ENCODE measurements at places on chromosomes 5 and 9. TPM values are rescaled to one million over a fixed set of nuclear protein-coding genes. Genes with fewer than 3 reads are reported as not detected.
A peak's percentile ranks its signal among the peaks of the same experiment; 100 is the strongest.

DNA sequence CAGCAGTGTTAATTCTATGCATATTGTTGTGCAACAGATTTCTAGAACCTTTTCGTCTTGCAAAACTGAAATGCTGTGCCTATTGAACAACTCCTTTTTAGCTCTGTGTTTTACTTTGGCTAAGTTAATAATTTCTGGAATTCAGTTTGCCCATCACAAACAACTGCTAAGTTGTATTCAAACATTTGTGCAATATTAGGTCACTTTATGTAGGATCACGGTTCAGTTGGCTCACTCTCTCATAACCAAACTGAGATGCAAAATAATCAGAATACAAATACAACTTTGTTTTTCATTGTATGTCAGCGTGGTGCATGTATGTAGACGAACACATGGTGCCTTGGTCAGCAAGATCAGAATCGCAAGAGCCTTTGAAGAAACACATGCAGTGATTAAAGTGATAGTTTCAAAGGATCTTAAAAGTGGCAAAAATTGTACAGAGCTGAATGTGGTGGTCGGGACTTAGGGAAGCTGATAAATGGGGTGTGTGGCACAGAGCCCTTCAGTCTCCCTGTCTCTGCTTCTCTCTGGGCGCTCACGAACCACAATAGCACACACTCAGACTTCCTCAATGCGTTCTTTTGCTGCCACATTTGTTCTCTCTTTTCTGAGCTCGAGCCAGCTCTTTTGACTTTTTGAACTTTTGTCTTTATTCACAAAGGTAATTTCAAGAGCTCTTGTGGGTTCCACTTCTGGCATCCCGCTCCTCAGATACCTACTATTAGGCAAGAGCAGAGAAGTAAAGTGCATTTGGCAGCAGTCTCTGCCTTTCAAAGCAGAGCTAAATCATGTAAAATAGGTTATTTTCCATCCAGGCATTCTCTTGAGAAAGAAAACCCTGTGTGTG is 112.4 kb upstream of the CTSL start:
- DNase-seq: no peak

GRCh38 chr9:99055384-99055783 is 49.5 kb upstream of the TGFBR1 start:
- DNase-seq: no peak

The TUSC1 gene
- 16.4 TPM for total RNA-seq

GRCh38 chr9:4148751-4149150 is 151.1 kb downstream of the GLIS3 start:
- no peak for DNase-seq

- no peak for DNase-seq
These were observed 36.0 kb downstream of the DOCK8 start for GRCh38 chr9:250625-251024.

DNA sequence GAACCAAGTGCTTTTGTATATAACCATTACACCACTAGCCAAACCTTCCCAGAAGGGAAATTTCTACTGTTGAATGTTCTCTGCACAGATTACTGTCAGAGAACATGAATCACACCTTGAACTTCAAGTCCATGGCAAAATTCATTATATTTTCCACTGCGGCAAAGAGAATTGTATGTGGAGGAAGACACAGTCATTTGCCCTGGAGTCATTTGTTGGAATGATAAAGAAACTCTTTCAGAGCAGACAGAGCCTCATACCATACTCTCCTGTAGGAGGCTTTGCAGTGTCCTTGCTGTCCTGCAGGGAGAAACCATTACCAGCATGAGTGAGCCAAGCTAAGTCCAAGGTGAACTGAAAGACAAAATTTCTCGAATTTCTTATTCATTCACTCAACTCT is 369.0 kb downstream of the ARHGEF28 start:
- no peak for DNase-seq

DNA sequence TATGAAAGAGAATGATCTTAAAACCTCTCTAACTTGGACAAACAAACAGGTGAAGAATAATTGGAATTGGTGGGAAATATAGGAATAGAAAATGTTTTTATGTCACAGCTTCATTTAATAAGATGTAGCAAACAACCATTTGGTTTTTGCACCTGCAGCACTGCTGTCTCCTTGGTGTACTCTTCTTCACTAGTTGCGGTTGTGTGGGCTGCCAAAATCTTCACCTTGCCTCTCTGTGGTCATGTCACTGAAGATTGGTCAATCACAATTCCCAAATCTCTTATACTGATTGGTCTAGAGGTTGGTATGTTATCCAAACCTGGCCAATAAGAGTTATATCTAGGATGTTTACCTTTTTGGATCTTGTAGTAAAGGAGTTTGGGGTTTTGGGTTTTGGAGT is 88.7 kb downstream of the FGF10 start:
- DNase-seq: no peak

The SPATA31A3 gene
- total RNA-seq: not detected

DNA sequence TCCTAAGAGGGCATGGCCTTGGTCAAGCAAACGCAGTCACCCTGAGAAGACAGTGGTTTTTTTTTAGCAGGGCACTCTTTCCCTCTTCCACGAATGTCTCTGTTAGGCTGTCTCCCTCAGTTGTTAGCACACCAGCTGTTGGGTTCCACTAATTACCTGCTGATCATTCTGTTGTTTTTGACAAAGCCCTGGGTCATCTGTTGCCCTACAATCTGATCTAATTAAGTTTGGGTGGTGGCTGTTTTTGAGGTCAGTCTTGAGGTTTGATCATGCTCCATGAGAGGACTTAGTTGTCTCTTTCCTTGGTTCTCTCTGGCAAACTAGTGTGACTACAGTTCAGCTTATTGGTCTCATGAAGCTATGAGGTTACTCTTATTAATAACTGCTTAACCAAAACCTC is 5.0 kb upstream of the PTPDC1 start:
- DNase-seq: peak; percentile 55

GRCh38 chr9:5013374-5013773 is 28.3 kb downstream of the JAK2 start:
- no peak for DNase-seq

GRCh38 chr9:8784838-8785237 is 985.3 kb upstream of the DMAC1 start:
- peak; percentile 88 for DNase-seq

DNA sequence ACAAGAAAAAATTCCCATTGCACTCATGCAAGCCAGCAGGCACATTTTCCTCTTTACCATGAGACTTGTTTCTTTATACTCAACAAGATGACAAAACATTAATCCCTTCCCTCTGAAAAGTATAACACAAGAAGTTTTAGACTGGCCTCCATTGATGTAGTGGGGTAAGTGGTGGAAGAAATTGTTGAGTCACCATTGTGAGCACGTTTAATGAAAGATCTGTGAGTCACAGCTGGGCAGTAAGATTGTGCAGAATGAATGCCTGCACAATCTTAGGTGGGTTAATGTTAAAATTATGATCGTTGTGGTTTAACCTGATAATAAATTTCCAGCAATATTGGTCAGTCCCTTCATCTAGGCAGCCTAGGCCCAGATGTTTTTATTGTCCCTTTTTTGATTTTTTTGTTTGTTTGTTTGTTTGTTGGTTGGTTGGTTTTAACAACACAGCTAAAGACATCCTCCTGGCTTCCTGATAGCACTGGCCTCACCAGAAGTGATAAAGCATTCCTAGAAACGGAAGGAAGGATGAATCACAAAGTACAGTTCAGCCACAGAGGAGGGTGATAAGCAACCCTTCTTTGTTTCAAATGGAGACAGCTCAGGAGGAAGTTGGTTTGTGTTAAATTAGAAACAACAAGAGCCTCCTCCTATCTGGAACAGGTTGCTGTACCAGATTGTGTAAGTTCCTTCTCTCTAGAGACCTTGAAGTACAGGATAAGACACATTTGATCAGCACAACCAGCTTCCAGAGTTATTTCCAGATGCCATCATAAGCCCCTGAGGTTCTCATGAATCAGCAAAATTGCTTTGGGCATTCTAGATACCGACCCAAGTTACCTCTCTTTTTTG is 40.3 kb downstream of the SLC24A2 start:
- DNase-seq: no peak

DNA sequence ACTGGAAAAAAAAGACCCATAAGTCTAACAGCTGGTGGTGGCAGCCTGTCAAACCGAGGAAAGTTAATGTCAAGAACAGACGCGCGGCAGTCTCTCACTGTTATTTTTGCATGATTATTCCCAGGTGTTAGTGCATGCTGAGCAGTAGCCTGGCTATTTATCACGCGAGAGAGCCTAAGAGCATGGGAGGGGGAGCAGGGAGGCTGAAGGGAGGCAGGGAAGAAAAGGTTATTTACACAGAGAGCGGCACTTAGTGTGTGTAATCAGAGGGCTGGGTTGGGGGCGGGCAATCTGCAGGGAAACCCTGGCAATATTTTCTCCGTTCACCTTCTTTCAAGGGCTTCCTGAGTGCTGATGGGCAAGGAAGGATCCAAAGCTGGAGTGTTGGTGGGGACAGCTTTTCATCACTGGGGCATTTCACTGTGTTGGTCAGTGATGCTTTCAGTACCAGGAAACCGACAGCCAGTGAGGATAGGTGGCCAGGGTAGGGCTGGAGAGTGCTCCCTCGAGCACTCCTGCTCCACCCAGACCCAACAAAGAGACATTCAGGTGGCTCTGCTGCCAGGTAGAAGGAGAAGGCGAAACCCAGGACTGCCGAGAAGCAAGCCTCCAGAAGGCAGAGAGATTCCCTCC is 39.6 kb downstream of the ZNF608 start:
- peak; percentile 54 for DNase-seq

The TRIM32 gene
- 40.2 TPM for total RNA-seq

DNA sequence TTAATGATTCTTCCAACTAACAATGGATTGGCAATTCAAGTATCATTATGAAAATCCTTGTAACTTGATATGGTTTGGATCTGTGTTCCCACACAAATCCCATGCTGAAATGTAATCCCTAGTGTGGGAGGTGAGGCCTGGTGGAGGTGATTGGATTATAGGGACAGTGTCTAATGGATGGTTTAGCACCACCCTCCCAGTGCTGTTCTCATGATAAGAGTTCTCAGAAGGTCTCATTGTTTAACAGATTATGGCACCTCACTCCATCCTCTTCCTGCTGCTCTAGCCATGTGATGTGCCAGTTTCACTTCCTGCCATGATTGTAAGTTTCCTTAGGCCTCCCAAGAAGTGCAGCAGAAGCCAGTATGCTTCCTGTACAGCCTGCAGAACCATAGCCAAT is 1116.2 kb upstream of the EDIL3 start:
- DNase-seq: peak; percentile 3

The IFNA10 gene
- not detected for total RNA-seq

- DNase-seq: no peak
These were observed 156.7 kb downstream of the FSTL4 start for GRCh38 chr5:133455676-133456075.

- DNase-seq: no peak
These were observed 24.0 kb upstream of the LTC4S start for GRCh38 chr5:179769796-179770195.

The TAF11L5 gene
- not detected for total RNA-seq

DNA sequence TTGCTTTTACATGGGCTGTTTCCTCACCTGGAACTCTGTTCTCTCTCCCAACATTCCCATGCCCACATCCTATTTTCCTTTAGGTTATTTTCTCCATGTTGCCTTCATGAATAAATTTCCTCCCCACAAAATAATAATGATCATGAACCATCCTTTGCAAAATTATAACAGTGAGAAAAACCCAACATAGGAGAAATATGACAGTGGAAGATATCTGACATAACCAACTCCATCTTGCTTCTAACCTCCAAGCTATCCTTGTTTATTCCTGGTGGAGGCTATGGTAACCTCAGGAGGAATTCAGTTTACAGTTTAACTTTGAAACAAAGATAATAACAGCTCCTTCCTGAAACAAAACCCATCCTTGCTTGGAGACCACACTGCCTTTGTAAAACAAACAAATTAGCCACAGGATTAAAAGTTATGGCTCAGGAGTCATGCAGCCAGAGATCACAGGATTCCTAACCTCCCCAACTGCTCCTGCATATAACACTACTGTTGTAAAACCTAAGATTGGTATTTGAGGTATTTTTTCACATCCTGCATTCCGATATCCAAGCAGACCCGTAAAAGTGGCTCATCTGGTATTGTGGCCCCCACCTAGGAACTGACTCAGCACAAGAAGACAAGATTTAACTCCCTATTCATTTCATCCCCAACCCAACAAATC is 212.4 kb downstream of the TRIM32 start:
- peak; percentile 91 for DNase-seq

GRCh38 chr5:150342583-150342982 is 14.9 kb upstream of the TCOF1 start:
- no peak for DNase-seq

GRCh38 chr9:88791105-88791805 is 200.0 kb upstream of the S1PR3 start:
- no peak for DNase-seq

The TAS2R1 gene
- not detected for total RNA-seq

The IRF1 gene
- 14.1 TPM for total RNA-seq

DNA sequence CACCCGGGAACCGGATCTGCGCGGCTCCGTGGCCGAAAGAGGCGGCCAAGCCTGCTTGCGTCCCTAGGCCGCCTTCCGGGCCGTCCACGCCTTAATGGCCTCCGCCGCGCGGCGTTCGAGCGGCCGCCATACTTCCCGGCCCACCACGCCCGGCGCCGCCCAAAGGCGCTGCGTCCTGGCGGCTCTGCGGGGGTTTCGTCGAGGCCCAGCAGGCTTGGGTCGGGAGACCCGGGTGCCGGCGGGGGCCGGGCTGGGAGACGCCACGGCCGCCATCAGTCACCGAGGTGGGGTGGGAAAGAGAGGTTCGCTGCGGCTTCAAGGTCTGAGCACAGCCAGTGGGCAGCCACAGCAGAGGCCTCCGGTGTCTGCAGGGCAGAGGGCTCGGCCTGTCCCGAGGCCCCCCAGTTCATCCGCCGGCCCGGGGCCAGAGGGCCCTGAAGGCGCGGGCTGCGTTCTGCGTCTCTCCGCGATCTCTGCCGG is 545.8 kb upstream of the CDH10 start:
- no peak for DNase-seq

GRCh38 chr5:167261309-167262100 is 1029.9 kb upstream of the WWC1 start:
- DNase-seq: no peak

DNA sequence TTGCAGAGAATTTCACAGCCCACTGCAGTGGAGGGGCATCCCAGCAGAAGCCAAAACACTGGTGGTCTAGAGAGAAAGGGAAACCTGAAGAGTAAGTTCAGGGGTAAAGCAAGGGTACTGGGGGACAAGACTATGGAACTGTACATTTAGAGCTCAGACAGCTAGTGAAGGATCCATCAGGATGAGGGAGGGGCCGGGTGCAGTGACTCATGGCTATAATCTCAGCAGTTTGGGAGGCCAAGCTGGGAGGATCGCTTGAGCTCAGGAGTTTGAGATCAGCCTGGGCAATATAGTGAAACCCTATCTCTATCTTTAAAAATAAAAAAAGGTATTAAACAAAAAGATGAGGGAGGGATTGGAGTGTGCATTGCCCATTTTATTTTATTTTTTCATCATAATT is 7.8 kb upstream of the ANKH start:
- no peak for DNase-seq

The SKIC3 gene
- 71.6 TPM for total RNA-seq

GRCh38 chr5:61809651-61810050 is 477.6 kb downstream of the ZSWIM6 start:
- DNase-seq: no peak

- no peak for DNase-seq
These were observed 48.6 kb downstream of the NR2F1-AS1 start for GRCh38 chr5:93532370-93532769.

The SH3PXD2B gene
- total RNA-seq: 16.4 TPM
